ENCODE measurements at places on chromosomes 2 and 18.

DNA sequence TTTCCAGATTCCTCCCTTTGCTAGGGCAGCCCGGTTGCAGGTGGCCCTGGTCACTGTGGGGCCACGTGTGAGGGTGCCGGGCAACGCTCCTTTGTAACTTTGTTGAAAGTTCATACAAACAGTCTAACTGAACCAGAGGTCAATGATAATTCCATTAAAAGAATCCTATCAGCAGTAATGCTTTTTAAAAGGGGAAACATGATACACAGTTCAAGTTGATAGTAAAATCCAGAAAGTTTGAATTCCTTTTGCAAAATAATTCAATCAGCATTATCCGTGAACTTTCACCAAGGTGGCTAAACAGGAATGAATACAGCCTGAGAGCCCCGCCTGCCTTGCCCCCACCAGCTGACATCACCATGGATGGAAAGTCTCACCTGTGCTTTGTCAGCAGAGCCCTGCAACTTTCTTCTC is 166.2 kb downstream of the ACKR3 start:
- no peak for DNase-seq

DNA sequence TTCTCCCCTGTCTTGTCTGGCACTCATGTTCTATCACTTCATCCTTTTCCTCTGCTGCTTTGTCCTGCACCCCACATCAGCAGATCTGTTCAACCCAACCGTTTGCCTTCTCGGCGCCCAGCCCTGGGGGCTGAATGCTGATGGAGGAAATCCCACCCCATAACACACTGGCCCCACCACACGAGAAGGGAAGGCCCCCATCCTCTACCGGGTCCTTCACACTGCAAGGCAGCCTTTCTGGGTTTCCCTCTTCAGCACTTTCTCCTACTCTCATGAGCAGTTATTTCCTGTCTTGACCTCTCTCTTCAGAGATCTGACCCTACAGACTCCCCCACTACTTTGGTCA is 227.4 kb downstream of the ATAD2B start:
- no peak for DNase-seq

GRCh38 chr2:3762771-3763447 is 59.5 kb downstream of the DCDC2C start:
- DNase-seq = no peak

DNA sequence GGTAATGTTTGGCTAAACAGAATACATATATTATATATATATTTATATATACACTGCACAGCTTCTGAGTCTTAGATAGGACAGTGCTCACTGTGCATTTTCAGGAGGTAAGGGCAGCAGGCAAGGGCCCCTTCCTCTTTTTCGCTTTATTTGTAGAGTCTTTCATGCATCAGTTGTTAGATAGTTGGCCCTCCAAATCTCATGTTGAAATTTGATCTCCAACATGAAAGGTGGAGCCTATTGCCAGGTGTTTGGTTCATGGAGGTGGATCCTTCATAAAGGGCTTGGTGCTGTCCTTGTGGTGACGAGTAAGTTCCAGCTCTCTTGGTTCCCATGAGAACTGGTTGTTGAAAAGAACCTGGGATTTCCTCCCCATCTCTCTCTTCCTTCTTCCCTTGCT is 48.1 kb downstream of the TSN start:
- no peak for DNase-seq

DNA sequence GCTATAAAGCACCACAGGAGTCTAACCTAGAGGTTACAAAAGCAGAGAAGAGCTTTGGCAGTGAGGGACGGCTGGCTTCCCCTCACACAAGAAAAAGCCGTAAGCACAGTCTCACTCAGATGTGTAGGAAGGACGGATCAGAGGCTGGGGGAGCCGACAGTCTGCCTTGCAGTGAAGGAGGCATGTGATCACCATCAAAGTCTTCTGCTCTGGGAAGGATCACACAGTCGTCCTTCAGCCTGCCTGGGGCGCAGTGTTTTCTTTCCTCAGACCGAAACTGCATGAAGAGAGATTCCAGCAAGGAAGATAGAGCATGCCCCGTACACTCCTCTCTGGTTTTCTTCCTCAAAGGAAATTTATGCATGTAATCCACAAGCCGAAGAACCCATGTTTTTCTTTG is 24.1 kb downstream of the GATA6 start:
- DNase-seq = no peak

DNA sequence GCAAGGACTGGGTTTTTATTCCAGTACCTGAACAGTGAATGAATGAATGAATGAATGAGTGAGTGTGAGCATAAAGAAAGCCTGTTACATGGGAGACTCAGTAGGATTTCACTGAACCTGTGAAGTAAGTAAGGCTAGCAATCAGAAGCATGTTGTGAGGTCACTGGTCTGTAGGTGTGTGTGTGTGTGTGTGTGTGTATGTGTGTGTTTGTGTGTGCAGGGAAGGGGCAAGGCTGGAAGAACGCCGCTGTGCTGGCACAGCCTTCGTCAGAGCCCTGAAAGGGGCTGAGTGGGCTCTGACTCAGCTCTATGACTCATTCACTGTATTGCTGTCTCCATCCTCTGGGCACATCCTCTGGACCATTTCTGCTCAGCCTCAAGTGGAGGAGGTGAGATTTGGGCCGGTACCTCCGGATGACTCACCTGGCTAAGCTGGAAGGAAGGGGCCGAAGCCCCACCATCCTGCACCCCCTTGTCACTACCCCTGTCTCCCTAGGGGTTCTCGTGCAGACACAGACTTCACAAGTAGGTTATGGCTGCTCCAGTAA is 51.4 kb upstream of the MRPL33 start:
- DNase-seq = no peak

DNA sequence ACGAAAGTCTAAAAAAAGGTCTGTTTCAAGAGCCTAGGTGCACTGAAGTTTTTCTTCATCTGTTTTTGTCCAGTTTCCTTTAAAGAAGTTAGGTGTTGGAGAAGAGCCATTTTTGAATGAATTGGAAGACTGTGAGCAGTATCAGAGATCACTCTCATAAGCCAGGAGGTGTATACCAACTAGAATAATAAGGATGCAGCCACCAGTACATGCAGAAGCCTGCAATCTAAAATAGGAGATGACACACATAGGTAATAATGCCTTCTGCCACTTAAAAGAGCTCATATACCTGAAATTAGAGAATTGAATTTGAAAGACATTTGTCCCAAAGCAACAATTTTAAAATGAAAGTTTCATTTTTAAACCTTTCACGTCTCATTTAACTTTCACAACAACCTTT is 81.7 kb downstream of the RBMS1 start:
- DNase-seq = no peak

DNA sequence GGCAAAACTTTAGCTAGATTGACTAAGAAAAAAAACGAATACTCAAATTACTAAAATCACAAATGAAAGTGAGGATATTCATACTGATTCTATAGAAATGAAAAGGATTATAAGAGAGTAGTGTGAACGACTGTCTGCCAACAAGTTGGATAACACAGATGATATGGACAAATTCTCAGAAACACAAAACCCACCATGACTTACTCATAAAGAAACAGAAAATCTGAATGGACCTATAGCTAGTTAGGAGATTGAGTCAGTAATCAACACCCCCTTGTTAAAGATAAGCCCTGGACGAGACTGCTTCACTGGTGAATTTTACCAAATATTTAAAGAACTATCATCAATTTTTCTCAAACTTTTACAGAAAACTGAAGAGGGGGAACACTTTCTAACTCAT is 108.8 kb upstream of the TMEM200C start:
- no peak for DNase-seq

DNA sequence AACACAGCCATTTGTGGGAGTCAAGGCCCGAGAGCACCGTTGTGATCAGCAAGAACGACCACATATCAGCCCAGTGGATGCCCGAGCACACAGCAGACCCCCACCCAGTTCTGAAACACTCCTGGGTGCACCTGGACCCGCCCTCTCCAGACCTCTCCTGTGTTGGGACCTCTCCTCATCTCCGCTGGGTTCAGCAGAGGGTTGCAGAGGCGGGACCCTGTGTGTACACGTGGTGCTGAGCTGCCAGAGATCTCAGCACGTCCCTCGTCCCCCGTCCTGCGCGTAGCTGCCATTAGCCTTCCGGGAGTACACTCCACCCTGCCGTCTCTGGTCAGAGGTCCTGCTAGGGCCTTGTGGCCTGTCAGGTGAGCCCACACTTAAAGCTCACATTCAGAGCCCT is 51.7 kb downstream of the ADI1 start:
- no peak for DNase-seq

DNA sequence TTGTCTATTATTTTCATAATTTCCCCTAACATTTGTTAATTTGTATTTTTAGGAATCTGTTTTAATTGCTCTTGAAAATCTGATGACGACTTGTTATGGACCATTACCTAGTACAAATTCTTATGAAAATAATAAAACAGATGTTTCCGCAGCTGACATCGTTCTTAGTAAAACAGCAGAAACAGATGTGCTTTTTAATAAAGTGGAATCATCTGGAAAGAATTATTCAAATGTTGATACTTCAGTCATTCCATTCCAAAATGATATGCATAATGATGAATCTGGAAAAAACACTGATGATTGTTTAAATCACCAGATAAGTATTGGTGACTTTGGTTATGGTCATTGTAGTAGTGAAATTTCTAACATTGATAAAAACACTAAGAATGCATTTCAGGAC is 69.9 kb downstream of the PMS1 start:
- DNase-seq = no peak

GRCh38 chr2:30627151-30627550 is 180.1 kb downstream of the CAPN13 start:
- no peak for DNase-seq

DNA sequence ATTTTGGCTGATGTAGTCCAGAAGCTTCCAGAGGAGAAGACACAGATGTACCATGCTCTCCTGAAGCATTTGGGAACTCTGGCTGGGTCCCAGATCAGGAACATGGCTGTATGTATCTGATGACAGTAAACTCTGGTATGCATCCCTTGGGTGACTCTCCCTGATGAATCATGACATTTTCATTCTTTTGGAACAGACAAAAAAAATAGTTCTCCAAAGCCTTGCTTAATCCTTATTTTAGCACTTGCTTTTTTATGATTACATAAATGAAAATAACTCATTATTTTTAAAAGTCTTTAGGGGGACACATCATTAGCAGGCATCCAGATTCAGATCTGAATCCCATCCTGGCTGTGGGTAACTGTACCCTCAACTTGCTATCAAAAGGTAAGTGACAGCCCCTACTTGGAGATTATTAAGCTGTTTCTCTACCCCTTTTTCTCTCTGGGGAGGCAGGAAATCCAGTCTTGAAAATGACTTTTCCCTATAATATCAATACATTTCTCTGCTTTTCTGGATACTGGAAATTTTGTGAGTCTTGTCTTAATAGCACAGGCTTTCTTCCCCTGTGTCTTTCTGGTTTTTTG is 23.3 kb downstream of the AOX1 start:
- no peak for DNase-seq

- DNase-seq = no peak
Observed at GRCh38 chr2:25104736-25105135, 62.9 kb downstream of the EFR3B start.

- DNase-seq = no peak
Observed at GRCh38 chr2:66846887-66847286, 412.0 kb downstream of the MEIS1 start.

DNA sequence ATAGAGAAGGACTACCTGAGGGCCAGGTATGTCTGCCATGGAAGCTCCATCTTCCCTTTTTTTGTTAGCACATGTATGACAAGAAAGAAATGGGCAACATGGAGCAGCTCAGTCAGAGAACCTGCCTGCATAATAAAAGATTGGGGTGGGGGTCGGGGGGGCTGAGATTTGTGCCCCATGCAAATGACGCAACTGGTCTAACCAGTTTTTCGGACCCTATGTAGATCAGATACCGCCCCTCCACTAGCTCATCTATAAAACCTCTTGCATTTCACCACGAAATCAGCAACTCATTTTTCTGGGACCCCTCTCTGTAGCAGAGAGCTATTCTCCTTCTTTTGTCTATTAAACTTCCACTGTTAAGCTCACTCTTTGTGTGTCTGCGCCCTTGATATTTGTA is 657.2 kb downstream of the ERBB4 start:
- DNase-seq = no peak

DNA sequence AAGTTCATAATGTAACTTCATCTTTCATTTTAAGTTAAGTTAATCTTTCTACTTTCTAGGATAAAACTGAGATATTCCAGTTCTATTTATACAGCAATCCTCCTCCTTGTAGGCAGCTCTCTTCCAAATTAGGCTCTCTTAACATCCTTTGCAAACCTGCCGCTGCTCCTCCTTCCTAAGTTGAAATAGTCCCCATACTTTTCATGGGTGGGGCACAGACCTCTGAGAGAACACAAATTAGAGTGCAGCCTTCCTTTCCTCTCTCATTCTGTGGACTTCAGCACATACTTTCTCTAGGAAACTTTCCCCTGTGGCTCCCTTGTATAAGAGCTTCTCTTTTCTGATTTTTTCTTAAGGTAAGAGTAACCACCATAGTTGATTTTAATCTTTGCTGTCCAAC is 28.3 kb downstream of the TWSG1 start:
- no peak for DNase-seq

GRCh38 chr18:31773774-31774476 is 13.2 kb upstream of the SLC25A52 start:
- DNase-seq = no peak

DNA sequence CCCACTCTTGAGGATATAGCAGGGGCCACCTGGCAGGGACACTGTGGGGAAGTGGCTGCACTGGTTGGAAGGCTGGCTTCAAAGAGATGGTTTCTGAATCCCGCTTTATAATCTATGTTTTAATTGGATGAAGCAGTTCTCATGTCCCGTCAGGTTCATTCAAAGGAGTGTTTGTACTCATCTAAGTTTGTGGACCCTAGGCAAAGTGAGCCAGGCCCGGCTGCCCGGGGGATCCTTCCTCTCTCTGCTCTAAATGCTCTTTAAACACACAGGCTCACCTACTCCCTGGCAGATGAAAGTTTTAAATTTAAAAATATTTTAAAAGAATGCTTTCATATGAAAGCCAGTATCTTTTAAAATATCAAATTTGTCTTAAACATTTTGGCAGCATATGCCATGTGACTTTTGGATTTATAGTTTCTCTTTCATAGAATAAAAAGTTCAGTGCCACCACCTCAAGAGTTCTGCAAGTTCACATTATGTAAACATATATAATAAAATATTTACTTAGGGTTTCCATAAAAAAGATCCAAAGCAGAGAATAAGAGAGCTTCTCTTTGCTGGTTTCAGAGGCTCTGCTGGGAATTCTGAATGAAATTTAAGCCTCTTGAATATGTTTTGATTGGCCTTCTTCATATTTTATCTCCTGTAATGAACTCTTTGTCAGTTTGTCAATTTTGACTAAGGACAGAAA is 143.5 kb upstream of the ALPP start:
- DNase-seq = no peak
